Stimulated activated CD4-positive, alpha-beta T cell treated with anti-CD3 and anti-CD28 coated beads, TNF-alpha, amount 100 ng/mL, for 48 hours (primary cell): ENCODE measurements at places on chromosomes 11 and 22.

DNA sequence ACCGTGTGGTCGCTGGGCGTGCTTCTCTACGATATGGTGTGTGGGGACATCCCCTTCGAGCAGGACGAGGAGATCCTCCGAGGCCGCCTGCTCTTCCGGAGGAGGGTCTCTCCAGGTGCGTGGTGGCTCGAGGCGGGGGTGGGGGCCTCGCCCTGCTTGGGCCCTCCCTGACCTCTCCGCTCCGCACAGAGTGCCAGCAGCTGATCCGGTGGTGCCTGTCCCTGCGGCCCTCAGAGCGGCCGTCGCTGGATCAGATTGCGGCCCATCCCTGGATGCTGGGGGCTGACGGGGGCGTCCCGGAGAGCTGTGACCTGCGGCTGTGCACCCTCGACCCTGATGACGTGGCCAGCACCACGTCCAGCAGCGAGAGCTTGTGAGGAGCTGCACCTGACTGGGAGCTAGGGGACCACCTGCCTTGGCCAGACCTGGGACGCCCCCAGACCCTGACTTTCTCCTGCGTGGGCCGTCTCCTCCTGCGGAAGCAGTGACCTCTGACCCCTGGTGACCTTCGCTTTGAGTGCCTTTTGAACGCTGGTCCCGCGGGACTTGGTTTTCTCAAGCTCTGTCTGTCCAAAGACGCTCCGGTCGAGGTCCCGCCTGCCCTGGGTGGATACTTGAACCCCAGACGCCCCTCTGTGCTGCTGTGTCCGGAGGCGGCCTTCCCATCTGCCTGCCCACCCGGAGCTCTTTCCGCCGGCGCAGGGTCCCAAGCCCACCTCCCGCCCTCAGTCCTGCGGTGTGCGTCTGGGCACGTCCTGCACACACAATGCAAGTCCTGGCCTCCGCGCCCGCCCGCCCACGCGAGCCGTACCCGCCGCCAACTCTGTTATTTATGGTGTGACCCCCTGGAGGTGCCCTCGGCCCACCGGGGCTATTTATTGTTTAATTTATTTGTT, 2.4 kb downstream of the PIM3 start:
- DNase-seq = no peak

- no peak for DNase-seq
These were observed 139.6 kb downstream of the TRPC6 start for GRCh38 chr11:101444164-101444563.

DNA sequence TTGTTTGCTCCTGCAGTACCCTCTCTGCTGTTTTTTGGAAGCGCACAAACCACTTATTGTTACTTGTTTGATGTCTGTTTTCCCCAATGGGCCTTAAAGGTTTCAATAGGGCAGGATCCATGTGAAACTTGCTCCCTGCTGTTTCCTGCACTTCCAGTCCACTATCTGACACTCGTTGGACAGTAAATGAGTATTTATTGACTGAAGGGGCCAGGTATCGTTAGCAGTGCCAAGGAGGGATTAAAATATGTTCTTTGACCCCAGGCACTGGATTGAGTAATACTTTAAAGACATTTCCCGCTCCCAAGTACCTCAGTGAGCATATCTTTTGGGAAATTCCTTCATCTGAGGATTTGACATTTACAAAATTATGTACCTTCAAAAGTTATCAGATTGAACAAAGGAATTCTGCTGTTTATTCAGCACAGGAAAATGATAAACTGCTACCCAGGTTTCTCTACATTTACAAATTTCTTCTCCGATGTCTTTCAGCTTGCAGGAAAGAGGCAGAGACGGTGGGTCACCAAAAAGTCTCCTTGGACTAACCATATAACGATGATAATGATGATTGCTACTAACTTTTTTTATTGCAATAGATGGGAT, 23.3 kb upstream of the OR9Q2 start:
- DNase-seq = no peak

DNA sequence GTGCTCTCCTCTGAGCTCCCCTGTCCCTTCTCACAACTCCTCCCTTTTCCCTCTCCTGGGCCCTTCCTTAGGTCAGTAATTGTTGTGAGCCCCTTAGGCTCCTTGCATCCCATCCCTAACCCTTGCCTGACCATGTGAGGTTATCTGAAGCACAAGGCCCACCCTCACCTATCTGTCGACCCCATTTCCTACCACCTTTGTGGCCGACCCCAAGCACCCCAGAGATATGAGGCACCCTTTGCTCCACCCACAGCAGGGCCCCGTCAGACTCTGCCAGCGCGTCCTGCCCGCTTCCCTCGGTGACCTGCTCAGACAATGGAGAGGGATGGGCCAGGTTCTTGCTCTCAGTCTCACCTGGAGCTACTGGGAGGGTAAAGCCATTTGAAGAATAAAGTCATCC, 1.3 kb downstream of the GNG3 start:
- no peak for DNase-seq

DNA sequence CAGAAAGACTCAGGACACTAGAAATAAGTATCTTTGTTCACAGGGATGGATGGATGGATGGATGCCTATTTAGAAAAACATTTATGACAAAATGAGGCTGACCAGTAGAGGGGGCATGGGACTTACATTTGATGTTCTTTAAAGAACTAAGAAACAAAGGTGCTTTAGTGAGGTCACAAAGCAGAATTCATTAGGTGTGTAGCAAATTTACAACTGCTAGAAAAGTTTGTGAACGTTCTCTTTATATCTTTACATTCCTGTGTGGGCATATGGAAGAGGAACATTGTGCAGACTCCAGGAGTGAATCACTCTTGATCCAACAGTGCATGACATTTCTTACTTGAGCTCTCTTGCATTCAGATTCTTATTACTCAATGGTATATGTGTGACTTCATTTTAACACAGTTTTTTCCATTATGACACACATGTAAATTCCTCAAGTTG, 15.8 kb upstream of the SIK2 start:
- no peak for DNase-seq

DNA sequence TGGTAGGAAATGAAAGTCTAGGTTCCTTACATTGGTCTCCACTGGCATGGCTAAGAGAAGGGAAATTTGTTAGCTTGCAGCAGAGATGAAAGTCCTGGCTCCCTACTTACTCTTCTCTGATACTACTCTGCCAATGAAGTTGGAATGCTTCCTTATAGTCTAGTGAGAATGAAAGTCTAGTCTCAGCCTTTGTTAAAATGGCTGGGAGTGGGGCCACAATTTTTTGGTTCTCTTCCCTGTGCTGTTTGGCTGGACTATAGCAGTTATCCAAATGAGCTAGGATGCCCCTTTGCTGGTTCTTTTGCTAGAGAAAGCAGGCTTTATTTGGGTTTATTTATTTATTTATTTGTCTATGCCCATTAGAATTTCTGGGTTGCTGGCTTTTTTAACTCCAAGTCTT, 414.3 kb downstream of the AASDHPPT start:
- DNase-seq = no peak

DNA sequence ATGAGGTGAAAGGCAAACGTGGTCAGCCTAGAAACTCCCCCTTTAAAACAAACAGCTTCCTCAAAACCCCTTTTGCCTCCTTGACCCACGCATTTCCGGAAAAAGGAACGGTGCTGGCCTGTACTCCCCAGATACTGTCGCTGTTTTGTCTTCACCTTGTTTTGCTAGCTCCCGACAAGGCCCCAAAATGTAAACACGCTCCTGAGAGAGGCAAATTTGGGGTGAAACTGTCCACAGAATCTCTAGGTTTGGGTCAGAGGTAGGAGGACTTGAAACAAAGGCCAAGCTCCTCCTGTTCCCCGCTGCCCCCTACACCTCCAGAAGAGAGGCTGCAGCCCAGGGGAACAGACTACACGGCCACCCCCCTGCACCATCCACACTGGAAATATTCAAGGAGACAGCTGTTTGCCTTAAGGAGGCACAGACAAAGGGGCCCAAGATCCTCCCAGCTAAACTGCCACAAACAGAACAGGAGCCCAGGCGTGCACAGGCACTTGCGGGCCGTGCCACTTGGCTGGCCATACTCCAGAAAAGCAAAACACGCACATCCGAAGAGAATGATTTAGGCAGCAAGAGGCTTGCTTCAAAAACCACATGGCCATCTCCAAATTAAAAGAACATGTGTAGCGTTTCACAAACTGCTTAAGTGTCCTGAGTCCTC, 160.5 kb upstream of the GRK3 start:
- no peak for DNase-seq

DNA sequence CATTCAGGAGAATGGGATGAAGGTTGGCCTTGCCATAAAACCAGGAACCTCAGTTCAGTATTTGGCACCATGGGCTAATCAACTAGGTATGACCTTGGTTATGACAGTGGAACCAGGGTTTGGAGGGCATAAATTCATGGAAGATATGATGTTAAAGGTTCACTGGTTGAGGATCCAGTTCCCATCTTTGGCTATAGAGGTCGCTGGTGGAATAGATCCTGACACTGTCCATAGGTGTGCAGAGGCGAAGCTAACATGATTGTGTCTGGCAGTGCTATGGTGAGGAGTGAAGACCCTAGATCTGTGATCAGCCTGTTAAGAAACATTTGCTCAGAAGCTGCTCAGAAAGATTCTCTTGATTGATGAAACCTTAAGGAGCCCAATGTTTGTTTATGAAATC, 5.7 kb downstream of the NF2 start:
- DNase-seq = no peak

GRCh38 chr11:72750086-72750485, 2.1 kb downstream of the ARAP1 start:
- no peak for DNase-seq

- DNase-seq = no peak
These were observed 2.1 kb downstream of the WEE1 start for GRCh38 chr11:9575260-9576240.

DNA sequence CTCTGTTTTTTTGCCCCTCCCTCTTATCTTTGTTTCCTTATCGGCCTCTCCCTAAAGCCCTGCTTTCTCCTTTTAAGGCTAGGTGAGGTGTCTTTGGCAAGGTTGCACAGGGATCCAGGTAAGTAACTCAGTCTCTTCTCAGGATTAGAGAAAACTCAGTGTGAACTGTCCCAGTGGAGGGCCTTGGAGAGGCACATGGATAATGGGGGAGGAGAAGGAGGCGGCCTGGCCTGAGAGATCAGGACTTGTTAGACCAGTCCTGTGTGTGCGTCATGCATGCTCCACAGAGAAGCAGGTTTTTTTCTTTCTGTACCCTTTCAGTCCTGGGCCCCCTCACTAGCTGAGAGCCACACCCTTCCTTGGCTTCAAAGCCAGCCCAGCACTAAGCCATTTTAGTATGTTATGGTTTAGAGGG, 19.9 kb downstream of the CTNND1 start:
- DNase-seq = no peak

- DNase-seq = no peak
These were observed 860.5 kb upstream of the LRRC4C start for GRCh38 chr11:42319921-42320320.

DNA sequence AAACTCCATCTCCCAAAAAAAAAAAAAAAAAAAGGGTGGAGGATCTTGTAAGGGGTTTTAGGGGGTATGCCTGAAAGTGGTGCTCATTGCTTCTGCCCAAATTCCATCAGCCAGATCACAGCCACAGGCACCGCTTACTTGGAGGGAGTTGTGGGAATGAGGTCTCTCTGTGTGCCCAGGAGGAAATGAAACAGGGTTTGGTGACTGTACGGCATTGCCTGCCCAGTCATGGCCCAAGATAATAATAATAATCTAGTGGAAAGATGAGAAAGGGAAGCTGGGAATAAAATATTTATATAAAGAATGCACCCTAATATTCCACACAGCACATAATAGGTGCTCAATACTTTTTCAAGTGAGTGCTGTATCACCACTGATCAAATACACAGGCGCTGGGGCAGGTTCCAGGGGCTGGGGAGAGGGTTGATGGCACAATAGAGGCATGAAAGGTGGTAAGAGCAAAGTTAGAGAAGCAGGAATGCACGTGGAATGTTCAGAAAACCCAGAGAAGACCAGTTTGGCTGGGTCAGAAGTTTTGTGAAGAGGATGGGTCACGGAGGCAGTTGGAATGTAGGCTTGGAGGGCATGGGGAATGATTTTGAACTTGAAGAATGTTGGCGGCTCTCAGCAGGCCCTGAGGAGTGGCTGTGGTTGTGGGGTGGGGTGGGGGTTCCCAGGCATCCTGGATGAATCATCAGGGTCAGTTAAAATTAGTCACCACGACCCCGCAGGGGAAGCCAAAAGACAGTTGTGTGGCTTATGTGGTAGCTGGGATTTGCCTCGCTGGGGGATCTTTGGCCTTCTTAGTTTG, 12.5 kb upstream of the MB start:
- DNase-seq = no peak

DNA sequence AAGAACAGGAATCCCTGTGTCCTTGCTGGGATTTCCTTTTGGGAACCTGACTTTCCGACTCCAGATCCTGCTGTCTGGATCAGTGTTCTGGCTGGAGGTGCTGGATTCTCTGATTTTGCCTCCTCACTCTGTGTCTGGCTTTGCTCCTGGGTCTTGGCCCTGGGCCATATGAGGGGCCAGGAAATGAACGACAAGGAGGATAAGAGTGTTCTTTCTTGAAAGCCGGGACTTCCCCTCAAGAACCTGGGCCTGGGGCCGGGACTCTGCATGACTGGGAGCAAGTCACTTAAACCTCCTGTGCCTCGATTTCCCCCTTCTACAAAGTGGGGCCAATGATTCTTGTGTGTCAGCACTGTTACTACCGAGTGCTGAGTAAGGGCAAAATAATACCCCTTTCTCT, 2.9 kb upstream of the MYO7A start:
- DNase-seq = no peak

GRCh38 chr11:84981301-84981700, 645.8 kb downstream of the DLG2 start:
- no peak for DNase-seq

GRCh38 chr11:36215693-36216060, 73.5 kb downstream of the COMMD9 start:
- DNase-seq = no peak

GRCh38 chr22:27879923-27880322, 39.1 kb downstream of the PITPNB start:
- no peak for DNase-seq

- DNase-seq = no peak
These were observed 7.8 kb upstream of the KDM2A start for GRCh38 chr11:67111261-67111660.

GRCh38 chr11:35173011-35173511, 34.1 kb downstream of the CD44 start:
- DNase-seq = no peak

DNA sequence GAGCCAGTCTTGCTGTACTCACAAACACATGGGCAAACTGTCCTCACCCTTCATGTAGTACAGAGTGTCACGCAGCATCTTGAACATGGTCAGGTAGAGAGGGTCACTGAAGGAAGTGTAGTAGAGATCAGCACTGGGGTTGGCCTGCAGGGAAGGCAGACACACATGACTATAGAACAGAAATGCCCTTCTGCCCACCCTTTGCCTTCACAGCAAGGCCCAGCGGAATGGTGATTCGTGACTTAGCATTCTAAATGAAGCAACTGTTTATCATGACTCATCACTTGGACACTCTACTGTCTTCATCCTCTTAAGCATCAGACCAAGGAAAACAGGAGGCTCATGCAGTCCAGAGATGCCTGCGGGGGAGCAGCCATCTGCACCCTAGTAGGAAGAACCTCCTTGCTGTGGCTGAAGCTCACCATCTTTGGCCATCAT, 33.4 kb downstream of the SERPIND1 start:
- DNase-seq = no peak
